ENCODE measurements at places on chromosomes 13 and 19. TPM values are rescaled to one million over a fixed set of nuclear protein-coding genes. Genes with fewer than 3 reads are reported as not detected.

DNA sequence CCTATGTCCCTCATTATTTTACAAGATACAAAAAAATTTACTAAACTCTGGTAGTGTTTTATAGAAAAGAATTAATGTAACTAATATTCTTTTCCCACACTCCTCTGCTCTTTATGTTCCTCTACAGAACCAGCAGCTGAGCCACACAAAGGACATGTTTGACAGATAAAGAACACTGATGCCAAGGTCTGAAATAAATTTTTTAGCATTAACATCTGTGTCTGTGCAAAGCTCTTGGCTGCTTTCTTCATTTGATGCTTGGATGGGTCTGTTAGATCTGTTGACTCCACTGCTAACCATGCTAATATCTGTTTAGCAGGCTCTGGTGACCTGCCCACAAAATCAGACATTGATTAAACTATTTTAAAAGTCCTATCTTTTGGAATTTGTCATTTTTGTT lies 2363.8 kb downstream of the PCDH9 start:
- DNase-seq, result no peak

DNA sequence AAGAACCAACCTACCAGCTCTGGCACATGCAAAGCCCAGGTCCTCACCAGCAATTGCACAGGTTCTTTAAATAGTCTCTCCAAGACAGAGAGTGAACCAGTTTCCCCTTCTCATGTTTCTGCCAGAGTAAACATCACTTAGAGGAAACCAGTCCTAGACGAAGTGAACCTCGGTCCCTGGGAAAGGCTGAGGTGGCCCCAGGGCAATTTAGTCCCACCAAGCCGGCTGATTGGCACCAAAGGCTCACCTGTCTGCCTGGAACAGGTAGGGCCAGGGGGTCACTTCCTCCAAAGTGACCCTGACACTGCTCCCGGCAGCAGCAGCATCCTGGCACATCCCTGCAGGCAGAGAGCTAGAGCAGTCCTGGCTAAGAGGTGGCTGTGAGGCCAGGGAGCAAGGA lies 122.9 kb upstream of the ZNF507 start:
- DNase-seq, result no peak

STARD13 gene
- total RNA-seq, result 9.5 TPM

BST2 gene
- total RNA-seq, result 18.9 TPM

DNA sequence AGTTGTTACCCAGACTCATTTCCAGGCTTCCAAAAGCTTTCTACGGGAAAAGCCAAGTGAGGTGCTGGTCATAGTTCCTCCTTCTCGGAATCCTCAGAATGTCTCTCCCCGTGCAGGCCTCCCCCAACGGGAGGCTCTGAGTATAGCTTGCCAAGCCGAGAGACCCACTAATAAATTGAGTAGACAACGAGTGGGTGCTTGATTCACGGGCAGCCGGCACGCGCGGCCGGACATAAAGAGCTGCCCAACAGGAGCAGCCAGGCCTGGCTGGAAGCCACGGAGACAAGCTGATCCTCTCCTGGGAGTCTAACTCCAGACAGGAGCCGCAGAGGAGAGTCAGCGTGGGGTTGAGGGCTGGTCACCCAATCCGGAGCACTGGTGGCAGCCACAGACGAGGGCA lies 43.4 kb upstream of the MEDAG start:
- DNase-seq, result no peak

DNA sequence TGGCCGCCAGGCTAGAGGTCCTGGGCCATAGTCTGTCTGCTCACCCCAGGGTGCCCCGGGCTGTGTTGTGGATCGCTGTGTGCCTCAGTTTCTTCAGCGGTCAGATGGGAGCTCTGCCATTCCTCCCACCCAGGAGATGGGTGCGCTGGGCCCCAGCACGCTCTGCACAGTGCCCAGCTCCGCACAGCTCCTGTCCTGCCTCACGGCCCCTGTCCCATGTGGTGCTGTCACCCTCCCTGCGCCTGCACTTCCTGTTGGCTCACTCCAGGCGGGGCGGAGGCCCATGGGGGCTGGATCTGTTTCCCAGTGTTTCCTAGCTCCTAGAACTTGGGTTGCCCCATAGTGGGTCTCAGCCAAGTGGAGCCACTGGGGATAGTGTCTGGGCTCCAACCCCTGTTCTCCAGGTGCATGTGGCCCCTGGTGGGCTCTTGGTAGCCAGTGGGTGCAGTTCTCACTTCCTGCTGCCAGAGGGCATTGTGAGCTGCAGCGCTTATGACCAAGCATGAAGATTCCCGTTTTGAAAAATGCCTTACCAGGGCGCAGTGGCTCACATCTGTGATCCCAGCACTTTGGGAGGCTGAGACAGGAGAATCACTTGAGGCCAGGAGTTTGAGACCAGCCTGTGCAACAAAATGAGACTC lies 69.8 kb downstream of the KDM4B start:
- DNase-seq, result no peak

- DNase-seq, result peak; percentile 80
Measured at GRCh38 chr19:14381689-14382474, 638 bp downstream of the ADGRE5 start.

- DNase-seq, result no peak
Measured at GRCh38 chr13:79585033-79585432, 104.1 kb downstream of the NDFIP2 start.

GRCh38 chr13:26558074-26558805 lies 757 bp downstream of the WASF3 start:
- no peak for DNase-seq

GRCh38 chr13:41306271-41307145 lies 4.6 kb upstream of the NAA16 start:
- no peak for DNase-seq

GRCh38 chr13:32212421-32212820 lies 102.7 kb downstream of the ZAR1L start:
- no peak for DNase-seq

DNA sequence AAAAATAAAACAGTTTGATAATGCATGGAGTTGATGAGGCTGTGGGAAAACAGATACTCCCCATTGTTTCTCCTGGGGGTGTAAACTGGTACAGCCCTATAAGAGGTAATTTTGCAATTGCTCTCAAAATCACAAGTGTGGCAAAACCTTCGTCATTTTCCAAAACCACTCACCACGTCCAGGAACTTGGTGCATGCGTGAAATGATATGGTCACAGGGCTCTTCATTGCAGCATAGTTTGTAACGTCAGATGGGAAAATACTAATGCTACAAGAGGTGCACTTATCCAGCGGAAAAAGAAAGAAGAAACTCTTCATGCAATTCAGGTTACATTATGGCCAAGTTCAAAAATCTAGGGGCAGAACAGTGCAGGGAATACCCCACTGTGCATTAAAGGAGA lies 11.9 kb upstream of the PLAUR start:
- DNase-seq, result no peak

- no peak for DNase-seq
Measured at GRCh38 chr19:46069806-46070341, 29.1 kb upstream of the IGFL4 start.

DNA sequence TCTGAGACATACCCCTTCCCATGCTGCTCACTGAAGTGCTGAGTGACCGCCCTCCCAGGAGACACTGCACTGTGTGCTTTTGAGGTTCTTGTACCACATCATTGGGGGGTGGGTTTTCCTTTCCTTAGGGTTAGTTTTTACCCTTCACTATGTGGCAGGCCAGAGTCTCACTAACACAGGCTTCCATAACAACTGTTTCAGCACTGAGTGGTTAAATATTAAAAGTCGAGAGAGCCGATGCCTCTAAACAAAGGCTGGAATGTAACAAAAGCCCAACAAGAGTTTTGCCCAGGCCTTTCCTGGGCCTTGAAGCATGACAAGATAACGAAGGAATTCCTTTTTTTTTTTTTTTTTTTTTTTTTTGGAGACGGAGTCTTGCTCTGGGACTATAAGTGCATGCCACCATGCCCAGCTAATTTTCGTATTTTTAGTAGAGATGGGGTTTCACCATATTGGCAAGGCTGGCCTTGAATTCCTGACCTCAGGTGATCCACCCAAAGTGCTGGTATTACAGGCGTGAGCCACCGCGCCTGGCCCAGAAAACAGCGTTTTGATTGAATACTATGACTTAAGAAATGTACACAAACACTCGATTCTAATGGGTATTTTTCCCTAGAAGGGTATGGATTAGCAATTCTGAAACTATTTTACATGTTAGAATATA lies 46.5 kb downstream of the ZNF823 start:
- DNase-seq, result no peak

ASPDH gene
- not detected for total RNA-seq

- DNase-seq, result no peak
Measured at GRCh38 chr13:24002206-24002815, 105.0 kb upstream of the C1QTNF9B start.

MAP4K1 gene
- total RNA-seq, result 13.1 TPM

DNA sequence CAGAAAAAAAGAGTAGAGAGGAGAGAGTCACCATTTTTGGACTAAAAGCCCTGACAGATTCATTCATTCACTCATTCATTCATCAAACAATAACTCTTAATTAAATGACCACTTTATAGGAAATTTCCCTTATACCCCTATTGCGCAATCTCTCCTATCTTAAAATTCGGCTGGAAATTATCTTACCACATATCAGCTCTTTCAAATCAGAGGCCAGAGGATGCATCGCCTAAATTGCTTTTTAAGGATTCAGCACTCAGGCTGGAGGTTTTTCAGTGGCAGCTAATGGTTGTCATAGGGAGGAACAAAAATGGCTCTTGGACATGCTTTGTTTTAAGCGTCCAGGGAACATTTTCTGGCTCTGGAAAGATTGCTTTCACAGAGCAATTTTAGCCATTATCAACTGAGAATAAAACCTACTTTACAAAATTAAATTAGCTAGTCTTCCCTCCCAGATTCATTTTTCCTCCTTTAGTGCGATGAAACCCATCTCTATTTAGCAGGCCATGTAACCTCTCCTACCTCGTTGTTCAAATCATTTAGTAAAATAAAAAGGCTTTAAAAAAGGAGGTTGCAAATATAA lies 115.2 kb downstream of the OLFM4 start:
- no peak for DNase-seq

DNA sequence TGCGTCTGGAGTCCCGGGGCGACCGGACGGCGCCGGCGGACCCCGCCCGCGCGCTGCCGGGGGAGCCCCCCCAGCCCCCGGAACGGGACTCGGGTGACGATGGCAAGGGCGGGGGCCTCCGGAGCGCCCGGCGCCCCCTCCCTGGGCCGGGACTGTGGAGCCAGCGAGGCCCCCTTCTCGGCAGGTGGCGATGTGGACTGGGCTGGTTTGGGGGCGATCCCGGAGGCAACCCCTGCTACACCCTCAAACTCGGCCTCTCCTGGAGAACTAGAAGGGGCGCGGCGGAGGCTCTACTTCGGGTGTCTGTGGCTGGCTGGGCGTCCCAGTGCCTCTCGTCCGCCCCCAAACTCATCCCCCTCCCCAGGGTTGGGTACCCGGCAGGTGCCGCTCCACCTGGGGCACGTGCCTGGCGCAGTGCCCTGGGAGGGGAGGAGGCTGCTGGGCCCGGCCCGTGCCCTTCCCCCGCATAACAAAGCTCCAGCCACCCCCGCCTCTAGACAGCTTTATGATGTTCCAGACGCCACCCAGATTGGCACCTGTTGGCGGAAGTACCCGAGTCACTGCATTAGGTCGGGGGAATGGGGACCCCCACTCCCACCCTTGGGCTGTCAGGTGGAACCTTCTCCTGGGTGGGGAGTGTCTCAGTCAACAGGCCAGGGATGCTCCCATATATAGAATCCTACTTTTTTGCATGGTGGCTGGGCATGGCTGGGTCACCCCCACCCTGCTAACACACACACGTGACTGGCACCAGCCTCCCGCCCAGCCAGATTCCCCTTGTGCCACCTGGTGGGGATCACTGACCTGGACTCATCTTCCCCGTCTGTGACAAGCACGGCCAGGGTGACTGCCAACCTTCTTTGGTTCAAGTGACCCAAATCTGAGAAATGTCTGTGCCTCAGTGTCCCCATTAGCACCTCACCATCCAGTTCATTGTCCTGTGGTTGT lies 722 bp downstream of the PKN1 start:
- DNase-seq, result peak; percentile 60

DNA sequence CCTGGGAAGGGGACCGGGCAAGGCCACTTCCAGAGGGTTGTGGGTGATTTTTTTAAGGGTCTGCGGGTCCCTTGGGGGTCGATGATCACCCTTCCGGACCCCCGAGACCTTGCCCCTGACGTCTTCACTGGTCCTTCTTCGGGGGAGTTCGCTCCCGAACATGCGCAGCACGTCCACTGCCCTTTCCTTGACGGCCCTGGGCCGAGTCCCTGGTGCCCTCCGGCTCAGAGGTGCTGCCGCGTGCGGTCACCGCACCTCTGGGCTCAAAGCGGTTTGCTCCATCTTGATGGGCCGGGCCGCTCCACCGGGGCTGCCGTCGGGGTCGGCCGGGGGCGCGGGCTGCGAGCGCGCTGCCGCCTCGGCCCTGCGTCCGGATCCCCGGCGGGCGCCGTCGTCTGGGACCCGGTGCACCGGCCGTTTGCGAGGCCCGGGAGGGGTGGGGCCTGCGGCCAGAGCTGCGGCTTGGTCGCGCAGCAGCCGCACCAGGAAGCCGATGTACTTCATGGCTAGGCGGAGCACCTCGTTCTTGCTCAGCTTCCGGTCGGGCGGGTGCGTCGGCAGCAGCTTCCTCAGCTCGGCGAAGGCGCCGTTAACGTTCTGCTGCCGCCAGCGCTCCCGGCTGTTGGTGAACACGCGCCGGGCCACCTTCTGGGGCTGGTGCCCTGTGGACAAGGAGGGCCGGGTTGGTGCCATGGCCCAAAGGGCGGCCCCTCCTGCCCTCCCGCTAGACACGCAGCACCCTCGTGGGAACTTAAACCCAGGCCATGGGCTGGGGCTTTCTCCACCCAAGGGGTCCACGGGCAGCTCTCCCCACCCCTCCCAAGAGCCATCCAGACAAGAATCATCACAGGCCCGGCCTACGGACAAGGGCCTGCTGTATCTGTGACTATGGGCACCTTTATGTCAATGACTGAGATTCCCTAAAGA lies 3.3 kb downstream of the LYL1 start:
- DNase-seq, result peak; percentile 94

- DNase-seq, result no peak
Measured at GRCh38 chr13:89610881-89611280, 1736.6 kb upstream of the MIR17HG start.

APOE gene
- 37.5 TPM for total RNA-seq

GRCh38 chr19:10037809-10038208 lies 24.5 kb downstream of the RDH8 start:
- DNase-seq, result no peak

All from Peyer's patch (tissue), 4 donors.